Occipital lobe (tissue), 3 donors: ENCODE measurements at places on chromosomes 6 and 20. TPM values are rescaled to one million over a fixed set of nuclear protein-coding genes. Genes with fewer than 3 reads are reported as not detected.

DNA sequence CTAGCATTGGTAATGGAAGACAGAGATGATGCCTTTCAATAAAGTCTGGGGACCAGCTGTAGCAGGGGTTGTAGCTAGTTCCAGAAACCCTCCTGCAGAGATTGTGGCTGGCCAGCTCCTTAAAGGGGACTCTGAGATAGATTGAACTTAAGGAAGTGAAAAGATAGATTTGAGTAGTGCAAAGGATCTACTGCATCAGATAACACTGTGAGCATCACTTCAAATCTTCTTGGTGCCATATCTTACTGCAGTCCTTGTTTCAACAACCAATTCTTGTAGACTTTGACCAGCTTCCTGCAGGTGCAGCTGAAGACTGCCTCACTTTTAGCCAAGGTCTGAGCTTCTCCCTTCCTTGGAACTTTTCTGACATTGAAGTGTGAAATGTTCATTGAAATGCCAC lies 14.8 kb upstream of the CEP162 start:
- no peak for DNase-seq

DNA sequence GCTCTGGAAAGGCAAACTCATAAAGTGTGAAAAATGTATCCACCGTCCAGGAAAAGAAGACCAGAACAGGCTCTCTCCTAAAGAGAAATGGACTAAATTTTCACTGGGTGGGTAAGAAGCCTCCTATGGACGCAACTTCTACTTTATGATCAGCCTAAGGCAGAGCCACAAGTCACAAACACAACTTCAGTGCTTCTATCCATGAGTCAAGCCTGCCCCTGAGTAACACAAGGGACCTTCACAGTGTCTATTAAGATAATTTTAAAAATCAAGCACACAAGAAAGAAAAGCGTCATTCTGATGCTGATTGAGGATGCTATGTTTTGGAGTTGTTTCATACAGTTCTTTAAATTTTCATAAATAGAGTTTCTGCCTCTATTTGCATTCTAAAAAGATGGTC lies 601.7 kb upstream of the ARID1B start:
- DNase-seq = no peak

The PTK6 gene
- 0.16 TPM for total RNA-seq

The ECT2L gene
- 0.31 TPM for total RNA-seq

- no peak for DNase-seq
Observed at GRCh38 chr6:4521070-4521469, 255.1 kb upstream of the CDYL start.

DNA sequence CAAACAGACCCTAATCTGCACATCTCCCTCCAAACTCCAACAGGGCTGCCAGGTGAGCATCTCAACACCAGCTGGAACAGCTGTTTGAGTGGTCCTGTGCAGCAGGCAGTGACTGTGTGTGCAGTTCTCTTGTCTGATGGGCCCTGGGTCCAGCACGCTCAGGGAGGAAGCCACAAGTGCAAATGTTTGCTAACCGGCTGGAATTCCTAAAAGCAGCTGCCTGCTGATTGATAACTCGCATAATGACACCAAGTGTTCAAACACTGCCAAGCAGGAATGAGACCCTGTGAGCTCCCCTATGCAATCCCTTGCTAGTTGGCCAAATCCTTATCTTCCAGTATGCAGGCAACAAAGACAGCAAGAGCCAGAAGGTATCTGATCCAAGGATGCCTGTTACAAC lies 650.6 kb downstream of the CBLN4 start:
- DNase-seq = no peak

GRCh38 chr20:56274156-56274555 lies 25.6 kb downstream of the MC3R start:
- no peak for DNase-seq

DNA sequence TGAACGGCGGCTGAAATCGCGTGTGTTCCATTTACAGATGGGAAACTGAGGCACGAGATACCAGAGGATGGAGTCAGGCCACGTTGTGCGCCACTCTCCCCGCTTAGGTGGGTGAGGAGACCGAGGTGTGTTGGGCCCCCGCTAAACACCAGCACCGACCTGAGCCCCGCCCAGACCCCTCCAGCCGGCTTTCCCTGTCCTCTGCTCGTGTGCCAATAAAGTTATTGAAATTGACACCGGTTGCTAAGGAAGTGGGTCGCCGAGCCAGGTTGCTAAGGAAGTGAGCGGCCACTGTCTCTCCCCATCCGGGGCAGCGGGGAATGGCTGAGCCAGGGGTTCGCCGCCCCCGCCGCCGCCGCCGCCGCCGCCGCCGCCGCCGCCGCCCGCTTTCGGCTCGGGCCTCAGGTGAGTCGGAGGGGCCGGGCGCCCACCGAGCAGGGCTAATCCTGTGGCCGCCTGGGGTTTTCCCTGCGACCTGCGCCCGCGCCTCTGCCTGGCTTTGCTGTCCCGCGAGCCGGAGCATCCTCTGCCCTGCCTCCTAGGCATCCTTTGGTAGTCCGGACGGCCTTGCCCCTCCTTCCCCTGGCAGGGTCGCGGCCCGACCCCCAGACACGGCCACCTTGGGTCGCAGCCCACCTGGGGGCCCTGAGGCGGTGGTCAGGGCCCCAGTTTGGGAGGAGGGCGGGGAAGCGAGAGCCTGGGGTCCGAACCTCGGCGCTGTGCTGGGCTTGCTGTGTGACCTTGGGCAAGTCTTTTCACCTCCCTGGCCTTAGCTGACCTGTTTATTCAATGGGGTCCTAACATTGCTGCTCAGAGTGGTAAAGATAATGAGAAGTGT lies at the start of gene KIF3B:
Gene KIF3B (plus strand): TSS at position 291 of the 838 bp plus-strand sequence. CDS start 32,127 bp downstream, outside the sequence.
- peak; percentile 88 for DNase-seq

- DNase-seq = no peak
Observed at GRCh38 chr20:31537890-31538289, 23.6 kb downstream of the HM13 start.

DNA sequence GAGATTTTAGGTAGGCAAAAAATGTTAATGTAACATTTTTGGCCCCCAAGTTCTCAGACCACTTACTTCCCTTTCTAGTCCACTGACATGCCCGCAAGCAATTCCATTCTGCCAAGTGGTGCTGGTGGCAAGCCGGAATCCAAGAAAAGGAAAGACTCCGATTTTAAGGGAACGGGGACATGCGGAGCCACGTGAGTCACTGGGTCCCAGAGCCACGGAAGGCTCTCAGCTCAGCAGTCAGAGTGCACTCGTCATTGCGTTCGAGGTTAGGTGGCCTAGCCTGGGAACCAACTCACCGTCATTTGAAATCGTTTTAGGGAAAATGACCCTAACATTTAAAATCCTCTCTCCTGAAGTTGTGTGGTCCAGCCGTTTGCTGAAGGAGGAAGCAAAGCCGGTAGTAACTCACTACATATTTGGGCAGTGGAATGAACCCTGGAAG lies 711 bp upstream of the SIRT5 start:
- peak; percentile 18 for DNase-seq

GRCh38 chr6:35973670-35974222 lies 50.7 kb downstream of the SLC26A8 start:
- no peak for DNase-seq

GRCh38 chr6:153117986-153118879 lies 12.8 kb downstream of the RGS17 start:
- no peak for DNase-seq

GRCh38 chr20:57397693-57398108 lies 6.5 kb downstream of the RBM38 start:
- DNase-seq = no peak

DNA sequence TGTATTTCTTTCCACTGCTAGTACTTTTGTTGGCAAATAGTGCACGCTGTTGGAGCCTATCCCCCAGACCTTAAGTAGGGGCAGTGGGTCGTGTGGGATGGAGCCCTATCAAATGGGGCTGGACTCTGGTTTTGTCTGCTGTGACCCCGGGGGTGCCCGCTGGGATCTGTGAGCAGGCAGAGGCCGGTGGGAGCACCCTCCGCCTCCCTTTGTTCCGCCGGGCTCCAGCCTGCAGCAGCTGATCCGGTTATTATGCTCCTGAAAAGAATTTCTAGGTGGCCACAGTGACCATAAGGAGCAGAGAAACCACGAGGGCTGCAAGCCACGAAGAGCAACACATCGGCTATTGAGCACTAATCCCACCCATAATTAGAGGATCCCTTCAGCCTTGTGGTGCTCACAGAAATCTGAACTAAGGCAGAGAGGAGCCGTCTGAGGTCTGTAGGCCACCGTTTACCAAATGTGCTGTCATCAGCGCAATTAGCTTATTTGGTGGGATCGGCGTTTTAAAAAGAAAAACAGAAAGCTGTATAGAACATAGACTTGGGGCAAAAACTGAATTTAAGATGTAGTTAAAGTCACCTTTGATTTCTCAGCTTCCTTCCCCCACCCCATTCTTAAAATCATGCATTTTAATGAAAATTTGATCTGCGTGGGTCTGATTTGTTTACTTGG lies 598.3 kb upstream of the JAG1 start:
- no peak for DNase-seq

The HS3ST5 gene
- 6.6 TPM for total RNA-seq

- DNase-seq = no peak
Observed at GRCh38 chr6:17470938-17471327, 77.5 kb downstream of the CAP2 start.

The PI3 gene
- not detected for total RNA-seq

- DNase-seq = no peak
Observed at GRCh38 chr20:36303020-36303595, 3.0 kb upstream of the DLGAP4 start.

DNA sequence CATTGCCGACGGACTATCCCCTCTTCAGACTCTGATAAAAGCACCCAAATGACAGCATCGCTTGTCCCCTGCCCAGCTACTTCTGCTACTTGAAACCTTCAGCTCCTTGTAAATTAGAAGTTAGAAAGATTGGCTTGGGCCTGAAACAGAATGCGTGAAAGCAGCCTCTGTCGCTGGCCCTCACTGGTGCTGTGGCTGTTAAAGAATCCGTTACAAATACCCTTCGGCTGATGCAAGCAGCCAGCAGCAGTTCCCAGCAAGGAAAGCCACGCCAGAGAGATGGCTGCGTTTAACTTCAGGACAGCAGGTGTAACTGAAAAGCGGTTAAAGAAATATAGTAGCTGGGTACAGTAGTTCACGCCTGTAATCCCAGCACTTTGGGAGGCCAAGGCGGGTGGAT lies 2.4 kb upstream of the PRR18 start:
- no peak for DNase-seq

- DNase-seq = no peak
Observed at GRCh38 chr6:165448210-165448609, 138.8 kb upstream of the C6orf118 start.

The EDN3 gene
- 1.7 TPM for total RNA-seq

DNA sequence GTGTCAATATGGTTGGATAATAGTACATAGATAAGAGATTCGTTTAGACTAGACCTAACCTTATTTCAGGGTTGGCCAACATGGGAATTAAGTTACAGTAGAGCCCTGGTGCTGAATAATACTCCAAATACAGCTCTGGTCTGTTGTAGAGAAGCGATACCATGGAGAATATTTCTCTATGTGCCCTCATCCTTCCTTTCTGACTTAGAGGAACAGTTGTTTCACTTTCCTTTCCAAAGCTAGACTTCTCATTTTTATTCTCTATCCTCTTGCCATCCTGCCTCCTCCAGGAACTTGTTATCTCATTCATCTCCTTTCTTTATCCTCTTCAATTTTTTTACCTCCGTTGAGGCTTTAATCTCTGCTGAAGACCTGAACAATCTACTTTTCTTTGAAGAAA lies 68.9 kb downstream of the EDN1 start:
- no peak for DNase-seq

The CALHM6 gene
- 2.7 TPM for total RNA-seq

DNA sequence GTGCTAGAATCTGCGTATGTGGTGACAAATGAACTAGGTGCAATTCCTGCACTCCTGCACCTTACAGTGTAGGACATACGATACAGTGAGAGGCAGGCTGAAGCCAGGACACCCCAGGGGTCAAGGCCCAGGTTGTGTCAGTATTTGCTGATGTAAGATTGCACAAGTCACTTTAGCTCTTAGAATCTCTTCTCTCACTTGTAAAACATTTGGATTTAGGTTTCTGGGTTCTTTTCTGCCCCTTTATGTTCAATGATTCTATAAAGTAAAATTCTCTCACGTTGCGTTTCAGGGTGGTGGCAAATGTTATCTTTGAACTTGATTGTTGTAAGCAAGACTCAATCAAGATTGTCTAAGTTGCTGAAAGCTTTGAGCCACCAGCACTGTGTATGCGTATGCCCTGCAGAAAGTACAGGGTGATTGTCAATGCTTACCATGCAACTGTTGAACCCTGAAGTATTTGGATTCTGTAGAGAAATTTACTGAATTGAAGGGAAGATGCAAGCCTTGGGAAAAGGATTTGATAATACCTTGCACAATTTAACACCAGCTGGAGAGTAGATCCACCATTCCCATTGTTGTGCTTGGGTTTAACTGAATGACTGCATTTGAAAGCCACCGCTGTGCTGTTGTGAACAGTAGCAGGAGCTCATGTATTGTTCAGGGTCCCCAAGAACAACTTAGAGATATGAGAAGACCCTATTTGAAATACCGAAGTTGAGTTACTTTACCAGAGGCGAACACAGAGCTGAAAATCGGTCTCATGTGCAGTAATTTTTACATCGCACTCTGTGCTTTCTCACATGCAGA lies 106.1 kb upstream of the CITED2 start:
- no peak for DNase-seq

DNA sequence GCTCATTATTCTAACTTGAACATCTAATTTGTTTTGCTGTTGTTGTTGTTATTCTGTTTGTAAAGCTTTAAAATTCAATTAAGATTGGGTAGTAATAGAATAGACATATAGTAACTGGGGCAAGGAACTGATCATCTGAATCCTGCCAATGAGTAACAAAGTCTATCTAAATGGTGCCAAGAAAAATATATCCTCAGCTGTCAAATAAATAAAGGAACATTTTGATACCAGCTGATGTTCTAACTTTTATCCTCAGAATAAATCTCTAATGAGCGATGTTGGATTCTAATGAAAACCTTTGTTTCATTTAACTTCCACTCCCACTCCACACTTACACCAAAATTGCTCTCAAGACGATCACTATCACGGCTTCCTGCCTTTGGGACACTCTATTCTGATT lies 210.9 kb downstream of the TINAG start:
- no peak for DNase-seq

DNA sequence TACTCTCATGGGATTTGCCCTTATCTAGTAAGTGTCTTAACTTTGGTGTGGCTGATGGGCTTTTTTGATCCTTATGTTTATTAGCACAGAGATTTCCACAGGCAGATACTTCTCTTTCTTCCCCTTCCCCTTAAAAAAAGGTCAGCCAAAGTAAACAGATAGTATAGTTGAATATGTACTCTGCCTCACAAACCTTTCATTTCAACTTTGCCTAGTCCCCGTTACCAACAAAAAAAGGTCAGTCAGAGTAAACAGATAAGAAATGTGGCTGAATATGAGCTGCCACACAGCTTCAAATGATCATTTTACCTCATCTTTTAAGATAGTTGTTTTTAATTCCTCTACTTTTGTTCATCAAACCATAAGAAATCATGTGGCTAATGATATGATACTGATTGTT lies 34.1 kb upstream of the SLC35D3 start:
- no peak for DNase-seq

DNA sequence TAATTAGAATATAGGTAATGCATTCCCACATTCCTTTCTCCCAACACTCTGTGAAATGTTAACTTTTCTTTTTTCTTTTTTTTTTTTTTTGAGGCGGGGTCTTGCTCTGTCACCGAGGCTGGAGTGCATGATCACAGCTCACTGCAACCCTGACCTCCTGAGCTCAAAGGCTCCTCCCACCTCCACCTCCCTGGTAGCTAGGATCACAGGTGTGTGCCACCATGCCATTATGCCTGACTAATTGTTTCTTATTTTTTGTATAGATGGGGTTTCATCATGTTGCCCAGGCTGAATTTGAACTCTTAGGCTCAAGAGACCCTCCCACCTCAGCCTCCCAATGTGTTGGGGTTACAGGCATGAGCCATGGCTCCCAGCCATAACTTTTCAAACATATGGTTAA lies 135.7 kb upstream of the SHLD1 start:
- DNase-seq = no peak
